ENCODE measurements at places on chromosomes 7 and 10. TPM values are rescaled to one million over a fixed set of nuclear protein-coding genes. Genes with fewer than 3 reads are reported as not detected.

The NYAP1 gene
- total RNA-seq, result 4.8 TPM

The FRAT1 gene
- total RNA-seq, result 1.6 TPM

The HTR5A gene
- total RNA-seq, result not detected

The PIK3AP1 gene
- 0.04 TPM for total RNA-seq

The ABI1 gene
- 36.7 TPM for total RNA-seq

The SRPK2 gene
- total RNA-seq, result 30.1 TPM

The SUN3 gene
- total RNA-seq, result not detected

The HSPA12A gene
- total RNA-seq, result 3.7 TPM

The NXPH1 gene
- not detected for total RNA-seq

The FAM131B gene
- 0.08 TPM for total RNA-seq

The WNT8B gene
- total RNA-seq, result not detected

The SYT15B gene
- total RNA-seq, result not detected

The SLC26A5 gene
- total RNA-seq, result not detected

The COL13A1 gene
- total RNA-seq, result 3.7 TPM

The PDE6C gene
- not detected for total RNA-seq

The HYAL4 gene
- total RNA-seq, result not detected

All from hair follicular keratinocyte (primary cell).